ENCODE measurements at places on chromosomes 6 and 20.

GRCh38 chr6:112833581-112834131 is 486.5 kb downstream of the RFPL4B start:
- no peak for ATAC-seq

DNA sequence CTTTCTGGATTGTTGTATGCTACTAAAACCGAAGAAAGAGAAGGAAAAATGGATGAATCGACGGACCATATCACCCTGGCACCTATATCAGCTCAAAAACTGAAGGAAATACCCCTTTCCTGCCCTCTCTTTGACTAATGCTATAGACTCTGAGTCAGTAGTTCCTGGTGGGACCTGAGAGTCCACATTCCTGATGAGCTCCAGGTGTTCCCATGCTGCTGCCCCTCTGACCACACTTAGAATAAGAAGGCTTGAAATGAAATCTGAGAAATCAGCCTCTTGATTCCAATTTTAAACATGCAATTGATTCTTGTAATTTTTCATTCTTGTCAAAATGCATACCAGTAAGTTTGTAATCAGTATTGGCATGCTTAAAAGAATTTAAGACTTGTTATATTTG is 75.2 kb downstream of the PRL start:
- ATAC-seq: no peak

- no peak for ATAC-seq
Measured at GRCh38 chr20:50111829-50112495, 988 bp downstream of the UBE2V1 start.

DNA sequence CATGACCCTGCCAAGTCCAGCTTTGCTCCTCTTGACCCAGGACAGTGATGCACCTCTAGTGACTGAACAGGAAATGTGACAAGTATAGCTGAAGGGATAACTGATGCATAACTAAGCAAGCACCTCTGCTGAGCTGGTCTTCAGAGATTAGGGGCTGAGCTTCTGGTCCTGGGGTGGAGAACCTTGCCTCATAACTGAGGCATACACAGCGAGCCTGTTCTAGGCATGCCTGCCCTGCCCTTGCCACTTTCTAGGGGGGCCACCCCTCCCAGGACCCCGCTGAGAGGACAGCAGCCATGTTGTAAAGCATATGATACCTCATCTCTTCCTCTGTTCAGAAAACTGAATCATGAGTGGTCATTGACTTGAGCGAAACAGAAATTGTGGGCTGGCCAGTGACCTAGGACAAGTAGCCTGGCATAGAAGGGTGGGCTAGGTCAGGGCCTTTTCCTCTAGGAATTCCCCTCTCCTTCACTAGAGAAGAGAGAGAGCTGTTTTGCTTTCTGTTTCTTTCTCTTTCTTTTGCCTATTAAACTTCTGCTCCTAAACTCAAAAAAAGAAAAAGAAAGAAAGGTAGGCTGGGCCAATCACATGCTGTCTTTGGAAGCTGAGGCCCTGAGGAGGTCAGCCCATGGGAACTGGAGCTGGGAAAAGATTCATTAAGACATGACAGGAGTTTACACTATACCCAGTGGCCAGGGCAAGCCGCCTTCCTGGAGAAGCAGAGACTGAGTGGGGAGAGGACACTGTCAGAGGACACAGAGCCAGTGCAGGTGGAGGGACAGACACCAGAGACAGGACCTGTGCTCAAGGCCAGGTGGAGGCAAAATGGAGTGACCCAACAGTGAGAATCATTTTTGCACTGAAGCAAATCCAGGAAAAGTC is 23.1 kb downstream of the ALDH5A1 start:
- no peak for ATAC-seq

DNA sequence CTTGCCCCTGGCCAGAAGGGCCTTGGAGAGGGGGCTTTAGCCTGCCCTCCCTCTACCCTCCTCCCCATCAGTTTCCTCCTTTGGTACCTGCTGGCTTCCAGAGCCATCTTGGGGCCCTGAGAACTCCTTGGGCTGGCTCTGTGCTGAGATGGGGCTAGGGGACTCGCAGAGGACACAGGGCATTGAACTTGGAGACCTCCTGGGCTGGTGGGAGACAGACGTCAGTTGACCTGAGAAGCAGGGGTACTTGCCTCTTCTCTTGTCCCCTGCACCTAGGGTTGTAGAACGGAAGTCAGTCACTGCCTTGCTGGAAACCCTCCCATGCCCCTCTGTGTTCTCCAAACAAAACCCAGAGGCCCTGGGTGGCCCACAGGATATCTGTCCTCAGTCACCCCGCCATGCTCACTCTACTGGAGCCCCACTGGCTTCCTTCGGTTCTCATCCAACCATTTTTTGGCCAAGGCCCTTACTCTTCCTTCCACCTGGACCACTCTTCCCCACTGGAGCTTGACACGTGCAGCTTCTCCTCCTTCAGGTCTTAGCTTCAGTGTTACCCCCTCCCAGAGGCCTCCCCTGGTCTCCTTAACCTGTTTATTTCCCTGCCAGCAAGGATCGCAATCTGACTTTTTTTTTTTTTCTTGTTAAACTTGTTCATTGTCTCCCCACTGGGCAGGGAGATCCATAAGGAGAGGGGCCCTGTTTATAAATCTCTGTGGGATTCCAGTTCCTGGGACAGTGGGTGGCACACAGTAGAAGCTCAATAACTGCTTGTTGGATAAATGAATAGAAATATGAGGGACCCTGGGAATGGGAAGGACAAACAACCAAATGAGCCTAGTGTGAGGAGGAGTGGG is 971 bp downstream of the RBCK1 start:
- peak; percentile 12 for ATAC-seq

GRCh38 chr20:31667315-31668285 is 29.9 kb downstream of the COX4I2 start:
- no peak for ATAC-seq

DNA sequence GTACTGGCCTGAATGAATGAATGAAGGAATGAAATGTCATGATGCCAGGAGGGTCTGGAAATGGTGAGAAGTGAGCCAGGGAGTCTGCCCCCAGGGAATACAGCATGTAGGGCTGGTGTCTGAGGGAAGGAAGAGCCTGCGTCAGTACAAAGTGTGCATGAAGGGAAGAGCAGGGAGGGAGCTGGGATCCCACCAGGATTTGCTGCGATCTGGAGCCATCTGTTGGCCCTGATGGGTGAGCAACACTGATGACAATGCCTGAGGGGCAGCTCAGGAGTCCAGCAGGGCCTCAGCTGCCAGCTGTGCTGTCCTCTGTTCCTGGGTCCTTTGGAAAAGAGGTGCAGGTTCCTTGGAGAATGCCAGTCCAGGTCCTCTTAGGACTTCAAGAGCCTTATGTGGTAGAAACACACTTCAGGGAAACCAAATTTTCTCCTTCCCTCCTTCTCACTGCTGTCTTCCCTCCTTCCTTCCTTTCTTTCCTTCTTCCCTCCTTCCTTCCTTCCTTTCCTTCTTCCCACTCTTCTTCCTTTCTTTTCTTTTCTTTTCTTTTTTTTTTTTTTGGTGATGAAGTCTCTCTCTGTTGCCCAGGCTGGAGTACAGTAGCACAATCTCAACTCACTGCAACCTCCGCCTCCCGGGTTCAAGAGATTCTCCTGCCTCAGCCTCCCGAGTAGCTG is 11.5 kb downstream of the BPI start:
- ATAC-seq: no peak

DNA sequence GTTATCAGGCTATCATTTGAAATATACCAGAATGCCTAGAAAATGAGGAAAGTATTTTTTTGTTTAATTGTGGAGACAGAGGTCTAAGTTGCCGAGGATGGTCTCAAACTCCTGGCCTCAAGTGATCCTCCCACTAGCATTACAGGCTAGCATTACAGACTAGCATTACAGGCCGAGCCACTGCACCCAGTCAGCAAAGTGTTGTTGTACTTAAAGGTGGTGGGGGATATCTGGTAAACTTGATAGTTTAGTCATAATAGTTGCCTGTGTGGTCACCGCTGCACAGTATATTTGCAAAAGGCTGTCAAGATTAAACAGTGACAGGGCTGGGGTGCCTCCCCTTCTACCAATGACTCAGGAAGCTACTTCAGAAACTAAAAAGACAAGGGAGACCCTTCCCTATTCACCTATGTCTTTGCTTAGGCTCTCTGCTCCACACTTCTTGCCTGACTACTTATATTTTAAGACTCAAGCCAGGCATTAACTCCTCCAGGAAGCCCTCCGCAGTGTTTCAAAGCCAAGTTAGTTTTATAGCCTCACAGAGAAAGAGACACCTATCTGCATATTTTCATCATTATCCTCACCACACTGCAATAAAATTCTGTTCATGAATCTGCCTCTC is 3.1 kb upstream of the AKIRIN2 start:
- ATAC-seq: peak; percentile 71

- ATAC-seq: no peak
Measured at GRCh38 chr6:148251891-148252290, 90.7 kb upstream of the SASH1 start.

DNA sequence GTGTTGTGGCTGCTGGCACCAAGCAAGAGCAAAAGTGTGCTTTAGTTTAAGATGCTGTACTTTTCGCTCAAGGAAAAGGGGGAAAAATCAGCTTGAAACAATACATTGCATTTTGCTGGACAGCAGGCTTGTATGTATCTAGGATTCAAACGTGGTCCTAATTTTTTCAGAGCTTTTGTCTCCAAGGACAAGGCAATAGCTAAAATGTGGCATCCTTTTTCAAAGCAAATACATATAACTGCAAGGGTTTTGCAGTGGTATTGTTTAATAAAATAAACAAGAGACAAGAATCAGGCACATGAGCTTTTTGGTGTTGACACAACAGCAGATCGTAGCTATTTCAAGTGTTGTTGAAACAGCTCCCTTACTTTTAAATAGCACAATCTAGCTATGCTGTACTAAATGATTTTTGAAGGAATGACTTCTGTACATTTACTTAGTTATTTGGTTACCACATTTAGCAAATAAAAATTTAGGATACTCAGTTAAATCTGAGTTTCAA is 137.0 kb upstream of the HEY2 start:
- ATAC-seq: no peak

DNA sequence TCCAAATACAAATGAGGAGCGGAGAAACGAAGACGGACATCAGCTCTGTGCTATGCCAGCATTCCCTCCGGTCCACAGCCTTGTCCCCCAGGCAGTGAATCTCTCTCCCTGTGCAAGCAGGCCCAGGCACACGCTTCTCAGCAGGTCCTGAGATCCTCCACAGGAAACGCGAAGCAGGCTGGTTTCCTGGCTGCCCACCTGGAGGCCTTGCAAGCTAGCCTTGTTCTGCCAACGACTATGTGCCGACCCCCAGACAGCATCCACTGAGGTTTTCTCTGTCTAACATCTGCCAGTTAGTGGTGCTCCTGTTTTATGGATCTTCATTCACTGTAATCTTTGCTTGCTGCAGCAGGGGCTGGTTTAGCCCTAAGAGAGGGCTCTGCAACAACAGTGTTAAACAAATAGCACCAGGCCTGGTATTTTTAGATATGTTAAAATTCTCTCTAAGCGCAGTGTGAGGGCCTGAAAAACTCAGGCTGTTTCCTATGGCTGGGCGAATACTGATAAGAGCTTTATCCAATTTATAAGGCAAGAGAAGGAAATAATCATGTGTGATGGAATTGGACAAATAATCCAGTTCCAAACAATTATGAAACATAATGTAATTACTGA is 386.0 kb upstream of the ARID1B start:
- no peak for ATAC-seq

GRCh38 chr20:4509825-4510522 is 211.7 kb upstream of the PRND start:
- ATAC-seq: no peak

GRCh38 chr6:35774116-35774794 is 2.1 kb upstream of the CLPSL2 start:
- no peak for ATAC-seq

DNA sequence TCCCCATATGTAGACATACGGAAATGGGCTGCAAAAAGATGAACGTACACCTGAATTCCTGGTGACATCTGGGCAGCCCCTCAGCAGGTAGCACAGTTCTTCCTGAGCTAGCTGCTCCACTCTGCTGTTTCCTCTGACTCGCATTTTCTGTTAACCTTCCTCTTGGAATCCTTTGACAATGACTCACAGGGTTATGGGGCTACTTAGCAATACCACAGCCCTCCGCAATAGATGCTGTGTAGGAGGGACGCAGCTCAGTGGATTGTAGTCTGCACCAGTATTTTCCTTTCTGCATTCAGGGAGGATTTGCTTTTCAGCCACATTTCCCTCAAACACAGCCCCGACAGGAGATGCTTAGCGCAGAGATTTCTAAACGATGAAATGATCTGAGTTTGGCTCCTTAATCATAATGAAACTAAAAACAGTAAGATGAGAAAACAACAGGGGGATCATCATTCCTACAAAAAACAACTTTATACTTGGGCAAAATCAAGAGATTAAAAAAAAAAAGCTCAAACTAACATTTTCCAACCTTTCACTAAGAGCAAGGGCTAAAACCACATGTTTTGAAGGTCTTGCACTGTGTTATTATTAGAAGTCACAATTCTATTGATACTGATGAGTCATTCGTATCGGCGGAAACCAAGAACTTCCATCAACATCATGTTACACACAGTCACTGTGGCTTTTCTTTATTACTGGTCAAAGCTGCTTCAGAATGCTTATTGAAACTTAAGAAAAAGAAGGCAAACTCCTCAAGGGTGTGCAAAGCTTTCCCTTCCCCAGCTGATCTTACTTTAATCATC is 12.2 kb downstream of the BACH2 start:
- peak; percentile 68 for ATAC-seq

- ATAC-seq: no peak
Measured at GRCh38 chr6:155004576-155005372, 9.7 kb downstream of the TIAM2 start.

DNA sequence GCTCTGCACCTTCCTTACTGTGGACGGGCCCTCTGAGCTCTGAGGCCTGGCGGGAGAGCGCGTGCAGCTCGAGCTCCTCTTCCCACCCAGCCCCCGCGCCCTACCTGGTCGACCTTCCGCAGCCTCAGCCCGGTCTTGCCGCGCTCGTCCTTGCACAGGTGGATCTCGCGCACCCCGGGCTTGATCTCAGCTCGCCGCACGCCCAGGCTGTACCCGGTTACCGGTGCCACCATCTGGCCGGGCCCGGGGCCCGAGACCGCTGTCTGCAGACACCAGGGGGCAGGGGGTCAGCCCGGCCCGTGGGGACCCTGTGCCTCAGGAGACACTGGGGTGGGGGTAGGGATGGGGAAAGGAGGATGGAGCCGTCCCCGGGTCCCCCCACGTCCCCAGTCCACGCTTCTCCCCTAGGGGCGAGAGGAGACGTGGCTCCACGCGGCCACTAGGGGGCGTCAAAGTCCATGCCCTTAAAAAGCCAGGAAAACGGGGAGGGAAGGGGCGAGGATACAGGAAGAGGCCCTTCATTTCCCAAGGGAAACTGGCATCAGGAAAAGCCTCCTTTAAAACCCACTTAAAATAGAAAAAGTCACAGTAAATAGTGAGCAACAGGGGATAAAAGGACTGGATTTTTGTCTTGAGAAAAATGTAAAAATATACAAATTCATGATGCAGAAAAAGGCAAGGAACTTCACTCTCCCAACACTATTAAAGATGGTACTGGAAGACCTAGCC is 15.5 kb downstream of the SDCBP2 start:
- peak; percentile 72 for ATAC-seq

DNA sequence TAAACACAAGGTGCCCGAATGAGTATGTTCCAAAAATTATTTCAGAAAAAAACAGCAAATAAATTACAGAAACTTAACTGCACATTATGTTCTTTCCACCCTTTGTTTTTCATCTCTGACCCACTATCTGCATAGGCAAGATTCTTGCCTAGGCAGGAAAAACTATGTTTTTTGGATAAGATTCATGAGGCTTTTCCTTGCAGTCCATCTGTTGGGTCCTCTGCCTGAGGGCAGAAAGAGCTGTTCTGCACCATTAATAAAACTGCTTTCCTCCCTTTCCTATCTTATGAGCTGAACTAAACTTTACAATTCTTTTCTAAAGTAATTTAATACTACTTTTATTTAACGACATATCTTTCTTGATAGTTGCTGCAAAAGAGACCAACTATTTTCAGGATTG is 21.1 kb downstream of the ENPP1 start:
- ATAC-seq: no peak

GRCh38 chr6:105301072-105301503 is 101.8 kb downstream of the PREP start:
- ATAC-seq: no peak
